Progenitor cell of endocrine pancreas (in vitro differentiated cells): ENCODE measurements at places on chromosomes 5 and 9. TPM values are rescaled to one million over a fixed set of nuclear protein-coding genes. Genes with fewer than 3 reads are reported as not detected.

Gene FOXD1
- 0.19 and 0.29 TPM in 2 replicates for total RNA-seq

Gene ARHGEF39
- total RNA-seq, result 9.1 and 10.4 TPM in 2 replicates

Gene SRP19
- 61.6 and 62.0 TPM in 2 replicates for total RNA-seq

Gene SPINK6
- total RNA-seq, result not detected in 2 replicates

Gene NMUR2
- total RNA-seq, result not detected in 2 replicates

Gene EFNA5
- total RNA-seq, result 12.0 and 16.7 TPM in 2 replicates

Gene LPCAT1
- total RNA-seq, result 73.3 and 76.4 TPM in 2 replicates

Gene SEMA5A
- total RNA-seq, result 4.0 and 4.3 TPM in 2 replicates

Gene RETREG1
- 7.4 and 8.0 TPM in 2 replicates for total RNA-seq

Gene NDUFS4
- total RNA-seq, result 61.6 and 62.7 TPM in 2 replicates

Gene CCT5
- 223 and 241 TPM in 2 replicates for total RNA-seq

Gene SHC3
- total RNA-seq, result 1.3 TPM in 2 replicates

Gene NDST1
- 154 and 169 TPM in 2 replicates for total RNA-seq

Gene CARD19
- 19.3 and 20.4 TPM in 2 replicates for total RNA-seq

Gene NR6A1
- 71.6 and 86.4 TPM in 2 replicates for total RNA-seq

Gene MCIDAS
- total RNA-seq, result not detected in 2 replicates

Gene PCDHGA12
- total RNA-seq, result 2.9 and 3.2 TPM in 2 replicates

Gene GEMIN5
- total RNA-seq, result 21.9 and 24.2 TPM in 2 replicates

Gene CDKN2A
- not detected in 2 replicates for total RNA-seq

DNA sequence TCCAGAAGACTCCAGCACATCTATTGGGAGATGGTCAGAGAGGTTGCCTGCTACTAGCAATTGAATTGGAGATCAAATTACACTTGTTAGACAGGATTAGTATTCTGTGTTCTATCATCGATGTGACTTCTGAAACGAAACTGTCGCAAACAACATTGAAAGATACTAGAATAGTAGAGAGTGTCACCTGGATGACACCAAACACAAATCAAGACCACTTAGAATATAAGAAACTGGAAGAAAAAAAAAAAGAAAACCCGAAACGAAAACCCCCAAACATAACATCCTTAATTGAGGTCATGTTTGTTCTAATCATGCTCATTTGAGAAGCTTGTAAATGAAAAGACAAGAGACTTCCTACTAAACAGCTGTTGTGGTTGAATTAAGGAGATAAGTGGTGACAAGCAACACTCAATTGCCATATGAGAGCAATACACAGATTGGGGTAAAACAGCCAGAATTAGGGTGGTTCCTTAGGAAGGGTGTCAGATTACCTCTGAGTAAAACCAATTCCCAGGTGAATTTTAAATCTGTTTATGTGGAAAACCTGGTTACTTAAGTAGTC is 97.6 kb downstream of the BASP1 start:
- DNase-seq, result no peak

GRCh38 chr5:114719268-114719667 is 357.4 kb downstream of the KCNN2 start:
- DNase-seq, result no peak

- no peak for DNase-seq
These were observed 138.8 kb downstream of the DROSHA start for GRCh38 chr5:31393126-31393525.

DNA sequence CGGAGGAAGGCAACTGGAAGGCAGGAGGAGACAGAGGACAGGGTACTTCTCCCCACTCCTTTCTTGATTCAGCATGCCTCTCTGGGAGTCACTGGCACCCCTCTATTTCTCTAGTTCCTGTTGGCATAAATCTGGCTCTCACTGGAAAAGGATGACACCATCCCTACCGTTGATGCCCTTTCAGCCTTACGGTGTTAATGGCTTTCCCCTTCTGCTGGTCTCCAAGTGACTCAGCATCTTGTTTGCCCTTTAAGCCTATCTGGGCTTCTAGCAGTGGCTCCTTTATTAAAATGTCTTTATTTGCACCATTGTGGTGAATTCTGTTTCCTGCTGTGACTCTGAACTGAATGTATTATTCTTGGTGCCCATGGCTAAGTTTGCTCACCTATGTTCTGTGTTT is 227.3 kb upstream of the GLRA1 start:
- no peak for DNase-seq

GRCh38 chr5:94431696-94432095 is 186.7 kb downstream of the KIAA0825 start:
- DNase-seq, result no peak

DNA sequence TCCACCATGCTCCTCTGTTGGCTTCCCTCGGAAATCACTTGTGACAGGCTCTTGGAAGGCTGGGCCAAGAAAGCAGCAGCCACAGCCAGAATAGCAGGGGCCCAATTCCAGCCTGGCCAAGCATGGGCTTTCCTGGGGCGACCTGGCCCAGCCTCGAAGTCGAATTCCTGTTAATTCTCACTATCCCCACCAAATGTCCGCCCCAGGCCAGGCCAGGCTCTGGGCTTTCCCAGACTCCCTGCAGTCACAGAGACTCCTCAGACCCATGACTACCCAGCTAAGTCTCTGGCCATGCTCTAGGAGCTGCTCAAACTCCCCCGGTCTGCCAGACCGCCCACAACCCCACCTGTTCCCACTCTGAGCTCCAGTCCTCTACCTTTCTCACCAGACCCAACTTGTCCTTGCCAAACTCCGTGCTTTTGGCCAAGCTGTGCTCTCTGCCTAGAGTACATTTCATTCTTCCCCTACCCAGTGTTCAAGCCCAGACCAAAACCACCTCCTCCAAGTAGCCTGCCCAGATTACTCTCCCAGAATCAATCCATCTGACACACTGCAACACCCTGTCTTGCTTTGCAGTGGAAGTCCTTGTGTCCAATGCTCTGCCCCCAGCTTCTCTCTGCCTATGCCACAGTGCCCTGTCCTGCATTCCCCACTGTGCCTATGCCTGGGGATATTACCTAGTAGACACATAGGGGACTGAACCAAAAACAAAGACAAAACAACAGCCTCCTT is 26.2 kb downstream of the SHB start:
- DNase-seq, result no peak

GRCh38 chr9:3900673-3901318 is 375.0 kb upstream of the RFX3 start:
- DNase-seq, result no peak

- peak; percentile 67 for DNase-seq
These were observed 7.3 kb upstream of the GRHPR start for GRCh38 chr9:37415011-37415719.

DNA sequence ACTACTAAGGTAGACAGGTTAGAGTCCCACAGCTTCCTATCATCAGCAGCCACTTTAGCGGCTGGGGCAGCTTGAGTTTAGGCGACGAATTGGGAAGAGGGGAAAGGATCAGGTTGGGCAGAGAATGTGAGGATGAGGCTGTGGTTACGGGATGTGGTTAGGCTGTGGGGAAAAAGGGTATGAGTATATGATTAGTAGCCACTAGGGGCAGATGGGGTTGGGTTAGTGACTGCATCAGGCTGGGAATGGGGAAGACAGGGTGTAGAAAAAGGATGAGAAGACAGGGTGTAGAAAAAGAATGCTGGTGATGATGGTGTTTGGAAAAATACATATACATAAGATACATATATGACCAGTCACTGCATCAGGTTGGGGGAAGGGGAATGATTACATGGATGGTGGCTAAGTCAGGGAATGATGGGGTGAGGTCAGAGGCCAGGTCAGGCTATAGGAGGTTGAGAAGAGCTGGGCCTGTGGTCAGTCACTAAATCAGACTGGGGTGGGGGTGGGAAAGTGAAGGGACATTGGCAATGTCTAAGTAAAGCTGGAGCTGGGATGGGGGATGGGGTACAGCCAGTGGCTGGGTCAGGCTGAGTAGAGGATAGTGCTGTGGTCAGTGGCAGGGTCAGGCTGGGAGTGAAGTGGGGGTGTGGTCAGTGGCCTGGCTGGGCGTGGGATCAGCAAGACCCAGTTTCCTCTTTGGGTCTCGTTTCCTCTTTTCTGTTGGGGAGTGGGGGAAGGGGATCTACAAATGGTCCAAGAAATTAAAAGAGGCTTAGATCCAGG is 2.1 kb downstream of the TLN1 start:
- no peak for DNase-seq

- no peak for DNase-seq
These were observed 109.4 kb upstream of the MVB12B start for GRCh38 chr9:126217250-126217653.

GRCh38 chr9:106797299-106797698 is 65.7 kb upstream of the ZNF462 start:
- DNase-seq, result no peak

DNA sequence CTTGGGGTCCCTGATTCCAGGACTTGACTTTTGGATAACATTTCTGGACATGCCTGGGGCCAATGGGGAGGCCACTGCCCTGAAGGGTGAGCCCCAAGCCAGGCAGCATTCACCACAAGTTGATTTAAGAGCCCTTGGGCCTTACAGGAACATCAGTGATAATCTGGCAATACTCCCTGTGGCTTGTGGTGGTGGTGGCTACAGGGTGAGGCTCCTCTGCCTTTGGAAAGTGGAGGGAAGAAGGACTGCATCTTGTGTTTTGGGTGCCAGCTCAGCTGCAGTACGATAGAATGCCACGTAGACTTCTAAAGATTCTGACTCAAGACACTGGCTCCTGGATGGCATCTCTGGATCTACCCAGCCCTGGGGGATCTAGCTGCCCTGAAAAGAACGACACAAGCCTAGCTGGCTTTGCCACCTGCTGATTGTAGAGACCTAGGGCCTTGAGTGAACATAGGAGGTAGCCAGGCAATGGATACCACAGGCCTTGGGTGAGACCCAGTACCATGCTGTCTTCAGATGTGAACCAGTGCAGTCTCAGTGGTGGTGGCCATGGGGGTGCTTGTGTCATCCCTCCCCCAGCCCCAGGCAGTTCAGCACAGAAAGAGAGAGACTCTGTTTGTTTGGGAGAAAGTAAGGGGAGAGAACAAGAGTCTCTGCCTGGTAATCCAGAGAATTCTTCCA is 79.0 kb upstream of the DAP start:
- no peak for DNase-seq

GRCh38 chr5:2139478-2139877 is 256.8 kb upstream of the IRX4 start:
- no peak for DNase-seq

- no peak for DNase-seq
These were observed 483.7 kb downstream of the RAB3C start for GRCh38 chr5:59066367-59067163.

DNA sequence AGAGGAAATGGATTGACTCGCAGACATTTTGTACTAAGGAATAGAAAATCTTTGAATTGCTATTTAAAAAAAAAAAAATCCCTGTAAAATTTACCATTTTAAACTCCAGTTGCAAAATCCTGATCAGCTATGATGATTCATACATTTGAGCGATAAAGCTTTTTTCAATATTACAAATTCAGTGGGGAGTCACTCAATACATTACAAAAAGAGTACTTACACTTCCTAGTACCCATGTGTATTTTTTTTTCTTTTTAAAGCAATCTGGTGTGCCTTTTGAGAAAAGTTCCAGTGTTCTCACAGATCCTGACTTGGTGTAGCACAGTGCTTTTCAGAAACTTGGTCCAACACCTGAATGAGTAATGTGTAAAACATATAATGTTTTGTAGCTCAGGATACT is 54.3 kb downstream of the PIK3R1 start:
- no peak for DNase-seq

- no peak for DNase-seq
These were observed 67.6 kb upstream of the NR5A1 start for GRCh38 chr9:124574534-124575375.

- no peak for DNase-seq
These were observed 3.1 kb downstream of the MRPS2 start for GRCh38 chr9:135503371-135504261.

GRCh38 chr9:100590481-100590880 is 12.6 kb downstream of the CAVIN4 start:
- DNase-seq, result no peak

GRCh38 chr9:127613583-127613954 is 1.5 kb downstream of the STXBP1 start:
- DNase-seq, result no peak

DNA sequence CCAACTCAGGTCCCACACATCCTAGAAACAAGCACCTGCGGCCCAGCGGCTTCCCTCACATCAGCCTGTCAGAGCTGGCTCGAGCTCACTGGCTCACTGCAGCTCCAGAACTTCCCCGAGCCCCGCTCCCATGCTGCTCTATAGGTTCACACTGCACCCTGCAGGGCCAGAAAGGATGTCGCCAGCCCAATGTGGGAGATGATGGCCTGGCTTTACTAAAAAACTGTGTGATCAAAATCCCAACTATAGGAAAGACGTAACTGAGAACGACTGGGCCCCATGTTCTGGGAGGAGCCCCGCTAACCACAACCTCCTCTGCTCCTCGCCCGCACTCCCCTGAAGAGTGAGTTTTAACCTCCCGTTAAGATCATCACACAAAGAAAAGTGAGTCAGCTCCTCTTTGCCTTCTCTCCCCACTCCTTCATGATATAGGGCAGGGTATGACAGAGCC is 4.6 kb downstream of the SURF4 start:
- no peak for DNase-seq

- no peak for DNase-seq
These were observed 10.6 kb upstream of the NEURL1B start for GRCh38 chr5:172630482-172630881.

DNA sequence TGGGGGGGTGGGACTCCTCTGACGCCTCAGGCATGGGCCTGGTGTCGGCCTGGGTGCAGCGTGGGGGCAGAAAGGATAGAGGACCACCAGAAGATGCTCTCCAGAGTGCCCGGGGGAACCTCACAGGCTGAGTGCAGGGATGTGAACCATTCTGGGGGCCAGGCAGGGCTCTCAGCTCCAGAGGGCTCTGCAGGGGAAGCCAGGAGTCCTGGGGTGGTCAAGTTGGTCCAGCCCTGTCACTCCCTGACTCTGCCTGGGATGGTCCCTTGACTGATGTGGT is 6.5 kb downstream of the GFI1B start:
- DNase-seq, result no peak

- DNase-seq, result no peak
These were observed 6.3 kb downstream of the EXD3 start for GRCh38 chr9:137416563-137417151.

GRCh38 chr9:137465000-137465719 is 6.0 kb upstream of the NSMF start:
- no peak for DNase-seq

DNA sequence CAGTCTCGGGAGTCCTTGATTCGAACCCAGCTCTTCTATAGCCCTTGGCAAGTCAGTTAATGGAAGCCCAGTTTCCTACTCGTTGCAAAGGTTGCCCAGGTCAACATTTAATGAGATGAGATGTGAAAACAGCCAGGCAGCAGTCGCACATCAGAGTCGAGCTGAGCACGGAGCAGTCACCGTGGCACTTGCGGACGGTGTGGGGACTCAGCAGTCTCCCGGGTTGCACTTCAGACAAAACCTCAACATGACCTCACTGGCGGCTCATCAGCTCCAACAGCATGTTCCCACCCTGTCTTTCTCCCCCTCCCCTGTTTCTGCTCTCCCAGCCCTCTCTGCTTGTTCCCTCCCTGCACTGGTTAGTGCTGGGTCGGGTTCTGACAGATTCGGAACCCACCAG is 35.8 kb downstream of the UBE2QL1 start:
- DNase-seq, result no peak
